ENCODE measurements at places on chromosomes 16 and 17.

DNA sequence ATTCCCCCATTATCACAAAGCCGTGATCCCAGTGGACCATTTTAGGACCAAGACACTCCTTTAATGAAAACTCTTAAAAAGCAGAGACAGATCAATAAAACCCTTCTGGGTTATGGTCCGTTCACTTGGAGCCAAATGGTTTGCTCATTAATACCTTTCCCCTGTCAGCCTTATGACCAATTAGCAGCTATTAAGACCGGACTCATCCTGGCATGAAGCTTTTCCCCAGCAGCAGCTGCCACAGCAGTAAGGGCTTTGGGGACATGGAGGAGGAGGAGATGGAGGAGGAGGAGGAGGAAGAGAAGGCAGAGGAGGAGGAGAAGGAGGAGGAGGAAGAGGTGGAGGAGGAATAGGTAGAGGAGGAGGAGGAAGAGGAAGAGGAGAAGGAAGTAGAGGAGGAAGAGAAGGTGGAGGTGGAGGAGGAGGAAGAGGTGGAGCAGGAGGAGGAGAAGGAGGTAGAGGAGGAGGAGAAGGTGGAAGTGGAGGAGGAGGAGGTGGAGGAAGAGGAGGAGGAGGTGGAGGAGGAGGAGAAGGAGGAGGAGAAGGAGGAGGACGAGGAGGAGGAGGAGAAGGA is 50.1 kb upstream of the IRX3 start:
- DNase-seq, result no peak

DNA sequence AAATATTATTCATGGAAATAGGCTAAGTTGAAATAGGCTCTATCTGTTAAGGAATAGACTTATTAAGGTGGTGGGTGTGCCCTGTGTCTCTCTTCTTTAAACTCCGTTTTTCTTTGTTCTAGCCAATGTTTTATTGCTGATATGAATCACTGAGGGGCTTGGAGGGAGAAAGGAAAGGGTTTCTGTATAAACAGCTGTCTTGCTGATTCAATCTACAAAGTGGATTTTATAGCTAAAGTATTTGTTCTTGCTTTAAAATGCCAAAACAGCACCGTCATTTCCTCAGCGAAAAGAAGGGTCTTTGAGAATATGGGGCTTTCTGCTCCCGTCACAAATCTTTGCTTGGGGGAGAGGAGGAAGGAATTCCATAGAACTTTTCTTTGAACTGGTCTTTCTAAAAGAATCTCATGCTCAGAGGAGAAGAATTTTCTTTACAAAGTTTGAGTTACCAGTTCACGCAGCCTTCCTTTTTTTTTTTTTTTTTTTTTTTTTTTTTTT is 39.3 kb downstream of the MSI2 start:
- DNase-seq, result no peak

GRCh38 chr16:89361751-89362539 is 128.4 kb downstream of the ANKRD11 start:
- DNase-seq, result peak; percentile 30

DNA sequence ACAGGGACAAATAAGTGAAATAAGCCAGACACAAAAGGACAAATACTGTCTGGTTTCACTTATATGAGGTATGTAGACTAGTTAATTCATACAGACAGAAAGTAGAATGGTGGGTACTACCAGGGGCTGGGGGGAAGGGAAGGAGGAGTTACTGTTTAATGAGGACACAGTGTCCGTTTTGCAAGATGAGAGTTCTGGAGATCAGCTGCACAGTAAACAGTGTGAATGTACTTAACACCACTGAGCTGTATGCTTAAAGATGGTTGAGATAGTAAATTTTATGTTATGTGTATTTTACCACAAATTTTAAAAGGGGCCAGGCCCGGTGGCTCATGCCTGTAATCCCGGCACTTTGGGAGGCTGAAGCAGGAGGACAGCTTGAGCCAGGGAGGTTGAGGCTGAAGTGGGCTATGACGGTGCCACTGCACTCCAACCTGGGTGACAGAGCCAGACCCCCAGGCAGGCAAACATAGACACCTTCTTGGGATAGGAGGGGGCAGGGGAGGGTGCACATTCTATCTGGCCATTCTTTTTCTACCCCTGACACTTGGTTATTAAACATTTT is 23.5 kb downstream of the LRRC75A start:
- no peak for DNase-seq

- peak; percentile 21 for DNase-seq
Observed at GRCh38 chr16:48576927-48577326, 33.1 kb downstream of the N4BP1 start.

DNA sequence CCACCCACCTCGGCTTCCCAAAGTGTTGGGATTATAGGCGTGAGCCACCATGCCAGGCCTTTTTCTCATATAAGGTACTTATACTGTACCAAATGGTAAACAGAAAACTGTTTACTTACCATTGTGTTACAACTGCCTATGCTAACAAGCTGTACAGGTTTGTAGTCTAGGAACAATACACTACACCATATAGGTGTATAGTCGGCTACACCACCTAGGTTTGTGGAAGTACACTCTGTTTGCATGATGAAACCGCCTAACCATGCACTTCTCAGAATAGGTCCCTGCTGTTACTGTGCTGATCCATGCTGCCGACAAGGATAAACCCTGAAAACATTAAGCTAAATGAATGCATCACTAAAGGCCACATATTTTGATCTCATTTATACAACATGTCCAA is 18.9 kb downstream of the DNAJA2 start:
- no peak for DNase-seq

DNA sequence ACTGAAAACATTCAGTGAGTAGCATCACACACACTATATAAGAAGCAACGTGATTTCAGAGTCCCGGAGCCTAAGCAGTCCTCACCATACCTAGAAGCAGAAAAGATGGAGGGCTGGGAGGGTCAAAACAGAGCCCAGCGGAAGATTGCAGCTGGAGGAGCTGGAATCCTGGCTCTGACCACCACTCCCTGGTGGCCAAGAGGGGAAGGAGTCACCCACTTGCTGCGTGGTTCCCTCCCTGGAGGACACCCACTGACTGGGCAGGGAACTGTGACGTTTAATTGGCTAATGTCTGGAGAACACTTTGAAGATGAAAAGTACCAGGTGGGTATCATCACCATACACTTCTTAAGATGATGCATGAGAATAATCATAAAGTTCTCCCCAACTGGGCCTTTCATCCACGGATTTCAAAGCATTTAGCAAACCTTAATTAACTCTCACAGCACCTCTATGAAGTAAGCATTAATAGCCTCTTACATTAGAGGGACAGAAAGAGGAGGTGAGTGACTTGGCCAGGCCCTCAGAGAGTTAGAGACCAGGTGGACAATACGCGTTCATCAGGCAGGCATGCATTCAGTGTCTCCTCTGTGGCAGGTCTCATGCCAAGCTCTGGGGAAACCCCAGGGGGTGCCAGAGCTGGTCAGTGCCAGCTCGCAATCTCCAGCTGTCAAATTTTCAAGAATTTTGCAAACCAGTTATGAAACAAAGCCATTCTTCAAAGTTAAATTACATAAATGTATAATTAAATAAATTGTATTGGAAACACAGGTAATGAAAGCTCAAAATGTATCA is 137.9 kb downstream of the AXIN2 start:
- no peak for DNase-seq

- no peak for DNase-seq
Observed at GRCh38 chr16:66409156-66409555, 17.9 kb upstream of the BEAN1 start.

- DNase-seq, result no peak
Observed at GRCh38 chr17:52636443-52636842, 477.9 kb upstream of the CA10 start.

DNA sequence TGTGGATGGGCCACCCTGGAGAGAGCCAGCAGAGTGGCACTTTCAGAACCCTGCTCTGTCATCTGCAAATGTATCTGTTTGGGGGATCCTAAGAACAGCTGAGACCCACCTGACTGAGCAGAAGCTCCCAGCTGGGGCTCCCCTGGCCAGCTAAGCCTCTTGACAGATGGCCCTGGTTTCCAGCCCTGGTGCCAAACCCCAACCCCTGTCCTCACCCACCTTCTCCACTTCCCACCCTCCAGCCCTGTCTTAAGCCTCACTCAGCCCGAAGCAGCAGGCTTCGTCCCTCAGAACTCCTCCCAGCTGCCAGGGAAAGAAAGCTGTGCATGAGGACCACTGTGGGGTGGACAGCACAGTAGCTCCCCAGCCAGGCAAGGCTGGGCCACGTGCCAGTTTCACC is 3.5 kb upstream of the KRT9 start:
- DNase-seq, result no peak

GRCh38 chr16:12565423-12565822 is 238.3 kb downstream of the CPPED1 start:
- peak; percentile 5 for DNase-seq

GRCh38 chr16:79380995-79381602 is 219.4 kb downstream of the MAF start:
- peak; percentile 29 for DNase-seq

GRCh38 chr17:67227488-67227887 is 17.5 kb downstream of the HELZ start:
- no peak for DNase-seq
